ENCODE measurements at places on chromosomes 11 and 22.

DNA sequence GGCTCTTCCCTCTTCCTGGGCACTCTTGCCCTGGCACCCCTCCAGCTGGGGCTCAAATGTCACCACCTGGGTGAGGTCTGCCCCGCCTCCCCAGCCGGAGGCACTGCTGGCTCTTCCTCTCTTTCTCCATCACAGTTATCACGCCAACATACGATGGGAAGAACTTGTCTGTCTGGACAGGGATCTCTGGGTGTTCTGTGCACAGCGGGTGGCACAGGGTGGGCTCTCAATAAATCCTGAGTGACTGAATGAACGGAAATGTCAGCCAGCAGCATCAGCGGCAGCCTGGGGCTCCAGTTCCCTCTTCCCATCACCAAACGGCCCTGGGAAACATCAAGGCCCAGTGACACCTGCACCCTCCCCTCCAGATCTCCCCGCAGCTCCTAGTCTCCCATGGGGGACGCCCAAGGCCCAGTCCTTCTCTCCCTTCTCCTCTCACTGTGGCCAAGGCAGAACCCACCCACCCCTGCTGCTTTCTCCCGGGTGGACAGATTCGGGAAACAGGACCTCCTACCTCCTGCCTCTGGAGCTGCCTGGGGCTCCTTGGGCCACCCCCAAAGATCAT is 440 bp upstream of the SLC25A45 start:
- no peak for DNase-seq

- no peak for DNase-seq
These were observed 16.1 kb upstream of the PCF11 start for GRCh38 chr11:83140691-83141455.

DNA sequence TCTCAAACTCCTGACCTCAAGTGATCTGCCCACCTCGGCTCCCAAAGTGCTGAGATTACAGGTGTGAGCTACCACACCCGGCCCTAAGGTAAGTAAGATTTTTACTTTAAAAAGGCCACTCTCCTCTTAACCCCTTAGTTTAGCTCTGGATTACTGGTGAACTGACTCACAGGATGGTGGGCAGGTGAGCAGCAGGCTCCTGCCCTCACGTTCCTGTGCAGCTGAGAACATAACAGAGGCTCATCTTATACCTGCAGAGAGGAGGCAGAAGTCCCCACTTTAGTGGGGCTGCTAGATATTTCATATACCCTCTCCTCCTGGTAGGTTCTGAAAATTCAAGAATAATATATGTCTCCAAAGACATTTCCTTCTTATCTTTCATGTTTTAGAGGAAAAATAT is 17.1 kb upstream of the SERPIND1 start:
- DNase-seq: no peak

DNA sequence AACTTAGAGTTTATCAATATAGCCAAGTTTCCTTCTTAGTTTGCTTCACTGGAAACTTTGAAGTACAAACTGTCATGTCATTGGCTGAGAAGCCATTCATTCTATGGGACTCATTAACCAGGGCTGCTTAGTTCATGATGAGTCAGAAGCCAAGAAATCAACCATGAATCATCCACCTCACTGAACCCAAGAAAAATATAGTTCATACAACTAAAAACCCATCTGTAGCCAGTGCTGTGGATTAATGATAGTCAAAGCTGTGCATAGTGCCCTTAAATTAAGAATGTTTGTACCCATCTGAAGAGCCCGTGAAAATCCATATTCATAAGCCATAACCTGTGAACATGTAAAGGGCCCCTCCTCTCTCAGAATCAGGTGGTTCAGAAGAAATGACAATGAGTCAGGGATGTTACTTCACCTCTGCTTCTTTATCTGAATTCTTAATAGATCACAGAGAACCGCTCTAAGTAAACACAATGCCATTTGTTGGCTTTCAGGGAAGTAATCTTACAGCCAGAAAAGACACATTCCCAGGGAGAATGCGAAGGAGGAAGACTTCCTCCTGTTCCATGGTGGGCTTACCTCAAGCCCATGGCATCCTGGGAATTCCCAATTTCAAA is 25.4 kb downstream of the MMP20 start:
- DNase-seq: no peak

DNA sequence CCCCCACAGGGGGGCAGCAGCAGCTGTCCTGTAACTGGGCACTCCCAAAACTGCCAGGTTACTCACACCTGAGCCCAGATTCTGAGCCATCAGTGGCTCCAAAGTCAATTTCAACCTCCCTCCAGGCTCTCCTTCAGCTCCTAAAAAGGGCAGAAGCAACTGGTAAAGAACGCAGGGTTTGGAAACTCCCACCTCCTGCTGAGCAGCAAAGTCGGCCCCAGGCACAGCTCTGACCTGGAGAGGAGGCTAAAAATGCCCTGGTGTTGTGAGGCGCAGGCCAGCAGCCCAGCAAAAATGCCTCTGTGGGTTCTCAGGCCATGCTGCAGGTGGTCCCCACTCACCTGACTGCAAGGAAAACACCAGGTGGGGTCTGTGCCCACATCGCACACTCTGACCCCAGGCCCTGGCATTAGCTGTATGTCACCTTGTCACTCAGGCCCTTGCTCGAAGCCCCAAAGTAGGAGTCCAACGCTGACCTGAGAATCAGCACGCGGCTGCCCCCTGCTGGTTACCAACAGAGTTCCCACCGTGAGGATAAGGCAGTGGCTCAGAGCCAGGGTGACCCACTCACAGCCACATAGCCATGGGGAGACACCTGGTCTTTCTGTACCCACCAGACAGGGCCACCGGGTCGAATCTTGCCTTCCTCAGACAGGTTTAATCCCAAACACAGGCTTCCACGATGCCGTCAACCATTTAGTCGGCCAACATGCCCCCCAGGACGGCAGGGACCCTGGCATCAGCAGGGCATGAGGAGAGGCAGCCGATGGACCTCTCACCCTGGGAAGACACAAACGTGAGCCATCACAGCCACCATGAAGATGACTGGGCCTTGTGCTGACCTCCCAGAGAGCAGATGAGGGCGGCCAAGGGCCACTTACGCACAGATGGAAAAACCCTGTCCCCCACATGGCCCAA is 11.1 kb downstream of the POLR3H start:
- peak; percentile 66 for DNase-seq

DNA sequence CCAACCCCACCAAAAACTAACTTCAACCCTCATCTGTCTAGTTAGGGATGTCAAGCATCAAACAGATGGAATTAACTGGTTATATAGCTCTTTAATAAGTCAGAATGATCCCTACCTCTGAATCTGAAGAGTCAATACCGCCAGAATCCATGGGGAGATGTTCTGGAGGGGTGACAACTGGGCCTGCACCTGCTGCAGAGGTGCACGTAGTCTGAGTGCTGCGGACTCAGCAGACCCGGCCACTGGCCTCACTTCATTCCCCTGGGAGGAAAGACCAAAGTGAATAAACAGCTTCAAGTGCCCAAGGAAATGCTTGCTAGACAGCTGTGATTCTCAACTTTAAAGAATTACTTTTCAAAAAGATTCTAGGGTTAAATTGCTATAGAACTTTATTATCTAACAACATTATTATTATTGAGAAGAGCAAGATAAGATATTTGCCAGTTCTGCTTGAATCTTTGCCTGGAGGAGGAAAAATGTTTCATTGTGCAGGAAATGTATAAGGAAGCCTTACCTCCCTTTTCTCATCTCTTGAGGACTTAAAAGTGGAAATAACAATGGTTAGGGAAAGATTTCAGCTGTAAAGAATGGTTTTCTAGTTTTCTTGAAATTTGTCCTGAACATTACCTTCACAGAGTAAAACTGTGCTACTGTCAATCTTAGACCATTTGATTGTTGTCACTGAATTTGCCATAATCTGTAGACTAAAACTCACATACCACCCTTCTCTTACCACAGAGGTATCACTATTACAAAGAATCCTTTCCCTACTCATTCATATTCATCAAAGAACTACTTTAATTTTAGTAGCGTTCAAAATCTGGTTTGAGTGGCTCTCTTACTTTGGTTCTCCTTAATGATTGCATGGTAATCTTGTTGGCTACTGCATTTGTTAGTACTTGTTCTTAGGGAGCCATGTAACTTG is 4.2 kb downstream of the XBP1 start:
- no peak for DNase-seq

DNA sequence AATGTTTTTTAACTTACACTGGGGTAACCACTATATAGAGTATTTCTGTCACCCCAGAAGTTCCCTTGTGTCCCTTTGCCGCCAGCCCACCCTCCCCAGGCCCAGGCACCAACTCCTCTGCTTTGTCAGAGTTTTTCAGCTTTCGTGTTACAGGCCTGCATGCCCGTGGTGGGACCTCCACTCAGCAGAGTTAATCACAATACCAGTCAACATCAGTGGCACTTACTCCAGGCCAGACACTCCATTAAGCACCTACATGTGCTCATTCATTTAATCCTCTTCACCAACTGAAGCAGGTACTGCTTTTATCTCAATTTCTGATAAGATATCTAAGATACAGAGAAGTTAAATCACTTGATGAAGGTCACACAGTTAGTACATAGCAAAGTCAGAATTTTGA is 63.3 kb downstream of the LIF start:
- DNase-seq: no peak

GRCh38 chr22:43364169-43364435 is 20.9 kb upstream of the SCUBE1 start:
- no peak for DNase-seq
